T-helper 17 cell (primary cell): ENCODE measurements at places on chromosomes 7 and 10. TPM values are rescaled to one million over a fixed set of nuclear protein-coding genes. Genes with fewer than 3 reads are reported as not detected.

Gene C7orf57
- total RNA-seq: 0.29 TPM

Gene BHLHA15
- not detected for total RNA-seq

Gene C10orf105
- total RNA-seq: 0.31 TPM

Gene CCDC172
- total RNA-seq: not detected

Gene PTPRZ1
- total RNA-seq: not detected

GRCh38 chr10:31186225-31187000 lies 132.6 kb upstream of the ZEB1 start:
- no peak for DNase-seq

DNA sequence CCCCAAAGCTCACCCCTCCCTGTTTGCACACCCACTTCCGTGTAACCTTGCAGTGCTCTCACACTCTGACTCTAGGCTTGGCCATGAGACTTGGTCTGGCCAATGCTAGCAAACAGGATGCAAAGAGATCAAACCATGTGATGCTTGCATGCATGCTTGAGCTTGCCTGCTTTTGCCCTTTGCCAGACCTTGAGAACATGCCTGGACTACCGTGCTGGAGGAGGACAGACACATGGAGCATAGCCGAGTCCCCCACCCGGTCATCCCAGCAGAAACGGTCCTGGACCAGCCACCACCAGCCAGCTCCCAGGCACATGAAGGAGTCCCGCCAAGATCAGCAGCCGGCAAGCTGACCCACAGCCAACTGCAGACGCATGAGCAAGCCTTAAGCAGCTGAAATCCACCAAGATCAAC lies 23.4 kb downstream of the PYROXD2 start:
- no peak for DNase-seq

DNA sequence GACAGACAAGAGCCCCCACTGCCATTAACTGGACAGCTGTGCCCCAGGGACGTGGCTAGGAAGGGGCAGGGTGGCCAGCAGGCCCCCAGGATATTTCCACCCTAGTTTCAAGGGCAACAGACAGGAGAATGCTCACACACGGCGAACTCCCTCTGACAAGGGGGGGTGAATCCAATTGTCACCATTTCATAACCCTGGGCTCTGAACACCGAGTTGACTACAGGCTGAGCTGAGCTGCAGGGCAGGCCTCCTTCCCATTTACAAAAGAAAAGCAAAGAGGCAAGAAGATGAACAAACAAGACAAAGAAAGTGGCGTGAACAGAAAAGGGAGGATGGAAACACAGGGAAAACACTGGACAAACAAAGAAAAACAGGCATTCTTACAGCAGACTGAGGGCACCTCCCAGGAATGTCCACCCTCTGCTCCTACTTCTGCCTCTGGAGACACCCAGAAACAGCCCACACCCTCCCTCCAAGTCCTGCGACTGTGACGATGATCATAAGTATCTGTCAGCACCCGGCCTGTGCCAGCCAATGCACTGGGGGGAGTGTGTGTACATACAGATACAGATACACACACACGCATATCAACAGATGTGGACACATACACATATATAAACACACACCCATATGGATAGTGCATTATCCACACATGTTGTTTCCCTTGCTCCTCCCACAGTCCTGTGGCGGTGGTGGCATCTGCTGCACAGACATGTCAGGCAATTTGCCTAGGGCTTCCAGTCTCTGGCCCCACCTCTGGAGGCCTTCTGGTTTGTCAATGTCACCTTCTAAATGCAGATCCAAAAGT lies 66.2 kb downstream of the FAM53B start:
- no peak for DNase-seq

DNA sequence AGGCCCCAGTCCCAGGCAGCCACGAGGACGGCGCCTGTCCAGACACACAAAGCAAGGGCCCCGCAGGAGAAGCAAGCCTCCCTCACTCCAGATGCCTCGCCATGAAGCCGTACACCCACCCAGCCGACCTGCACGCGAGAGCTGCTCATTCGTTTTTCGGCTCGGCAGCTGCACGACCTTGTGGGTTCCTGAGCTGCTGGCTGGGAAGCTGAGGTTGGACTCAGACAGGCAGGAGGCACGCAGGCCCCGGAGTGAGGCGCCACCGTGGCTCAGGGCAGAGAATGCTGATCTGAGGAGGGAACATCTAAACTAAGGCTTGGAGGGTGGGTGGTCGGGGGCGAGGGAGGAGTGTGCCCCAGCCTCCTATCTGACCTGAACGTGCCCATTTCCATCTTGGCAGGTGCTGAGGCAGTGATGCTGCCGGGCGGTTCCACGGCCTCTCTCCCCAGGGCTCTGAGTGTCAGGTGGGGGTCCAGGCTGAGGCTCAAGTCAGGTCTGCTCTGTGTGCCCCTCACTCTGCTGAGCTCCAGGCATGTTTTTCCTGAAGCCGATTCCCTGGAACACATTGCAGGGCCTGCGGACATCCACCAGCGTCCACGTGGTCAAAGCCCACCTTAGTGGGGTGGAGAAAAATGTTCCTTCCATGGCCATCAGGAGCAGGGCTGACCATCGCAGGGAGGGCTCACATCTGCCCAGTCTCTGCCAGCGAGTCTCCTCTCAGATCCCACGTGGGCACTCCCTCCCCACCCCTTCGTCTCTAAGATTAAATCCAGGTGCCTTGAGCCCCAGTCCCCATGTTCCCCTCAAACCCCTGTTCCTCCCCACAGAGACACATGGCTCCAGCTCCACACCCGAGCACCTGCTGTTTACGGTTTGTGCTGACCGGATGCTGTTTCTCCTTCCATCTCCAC lies 28.1 kb upstream of the FAM20C start:
- no peak for DNase-seq

- peak; percentile 93 for DNase-seq
These were observed at the start of gene GTPBP10 for GRCh38 chr7:90346336-90347125. GTPBP10 (plus strand) TSS chr7:90346716; CDS start chr7:90346742, 26 bp downstream.

DNA sequence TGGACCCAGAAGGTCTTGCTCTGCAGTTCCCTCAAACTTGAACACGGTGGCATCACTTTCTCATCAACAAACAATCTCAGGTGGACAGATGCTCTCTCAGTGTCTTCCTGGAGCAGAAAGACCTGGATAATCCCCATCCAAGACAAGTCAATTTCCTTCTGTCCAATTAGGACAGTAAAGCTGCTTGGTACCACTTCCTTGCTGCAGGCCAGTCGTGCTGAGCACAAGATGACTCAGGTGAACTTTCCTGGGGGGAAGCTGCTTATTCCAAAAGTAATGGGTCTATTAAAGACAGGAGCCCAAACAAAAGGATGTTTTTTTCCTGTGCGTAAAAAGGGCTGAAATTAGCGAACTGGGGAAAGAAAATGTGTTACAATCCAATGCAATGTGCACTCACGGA lies 107.6 kb upstream of the AFAP1L2 start:
- no peak for DNase-seq

DNA sequence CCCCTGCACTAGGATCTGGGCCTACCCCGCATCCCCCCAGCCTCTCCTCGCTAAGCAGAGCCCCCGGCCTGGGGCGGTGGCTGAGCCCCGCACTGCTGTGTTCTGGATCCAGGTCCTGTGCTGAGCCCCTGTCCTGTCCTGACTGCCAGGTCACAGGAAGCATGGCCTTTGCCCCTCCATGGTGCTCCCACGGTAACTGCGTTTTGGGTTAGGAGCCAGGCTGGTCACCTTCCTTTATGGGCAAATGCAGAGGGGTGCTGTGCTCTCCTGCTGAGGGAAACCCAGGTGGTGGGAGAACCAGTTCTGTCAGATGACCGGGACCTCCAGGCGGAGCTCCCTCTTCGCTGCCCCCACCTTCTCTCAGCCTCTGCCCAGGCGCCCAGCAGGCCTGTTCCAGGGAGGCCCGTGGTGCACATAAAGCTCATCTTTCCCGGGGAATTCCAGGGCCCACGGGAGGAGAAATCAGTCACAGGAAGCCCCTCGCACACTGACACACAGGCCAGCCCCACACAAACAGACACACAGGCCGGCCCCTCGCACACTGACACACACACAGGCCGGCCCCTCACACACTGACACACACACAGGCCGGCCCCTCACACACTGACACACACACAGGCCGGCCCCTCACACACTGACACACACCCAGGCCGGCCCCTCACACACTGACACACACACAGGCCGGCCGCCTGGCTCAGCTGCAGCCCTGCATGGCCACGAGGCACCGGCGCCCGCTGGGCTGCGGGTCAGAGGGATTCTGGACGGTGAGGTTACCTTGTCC lies 75.6 kb downstream of the CFAP46 start:
- DNase-seq: peak; percentile 7

DNA sequence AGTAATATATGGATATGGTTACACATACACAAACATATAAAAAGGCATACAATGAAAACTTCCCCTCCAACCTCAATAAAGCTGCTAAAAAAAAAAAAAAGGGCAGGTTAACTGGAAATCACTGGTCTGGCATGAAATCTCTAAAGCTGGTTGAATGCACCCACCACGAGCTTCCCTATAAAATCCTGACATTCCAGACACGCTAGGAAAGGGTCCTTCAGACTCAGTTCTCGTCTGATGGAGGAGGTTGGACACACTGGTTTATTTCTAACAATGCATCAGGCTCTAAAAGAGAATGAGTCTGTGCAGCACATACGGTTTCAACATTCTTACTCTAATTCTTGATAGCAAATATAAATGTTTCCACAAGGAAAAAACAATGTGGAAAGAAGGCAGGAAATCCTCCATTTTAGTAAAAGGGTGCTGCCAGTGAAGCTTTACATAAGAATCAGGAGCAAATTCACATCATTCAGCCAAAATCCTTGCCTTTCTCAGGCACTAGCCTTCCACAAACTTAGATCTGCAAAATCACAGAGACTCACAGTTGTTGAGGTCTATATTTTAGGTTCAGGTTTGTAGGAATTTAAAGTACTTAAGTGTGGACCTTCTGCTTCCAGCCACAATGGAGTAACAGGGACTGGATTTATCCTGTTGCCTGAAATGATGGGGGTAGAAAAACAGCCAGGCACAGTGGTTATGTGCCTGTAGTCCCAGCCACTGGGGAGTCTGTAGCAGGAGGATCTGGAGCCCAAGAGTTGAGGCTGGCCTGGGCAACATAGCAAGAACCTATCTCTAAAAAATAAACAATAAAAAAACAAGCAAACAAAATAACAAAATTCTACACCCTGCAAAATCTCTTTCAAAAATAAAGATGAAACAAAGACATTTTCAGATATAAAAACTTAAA lies 73.5 kb downstream of the CYTH3 start:
- DNase-seq: no peak

DNA sequence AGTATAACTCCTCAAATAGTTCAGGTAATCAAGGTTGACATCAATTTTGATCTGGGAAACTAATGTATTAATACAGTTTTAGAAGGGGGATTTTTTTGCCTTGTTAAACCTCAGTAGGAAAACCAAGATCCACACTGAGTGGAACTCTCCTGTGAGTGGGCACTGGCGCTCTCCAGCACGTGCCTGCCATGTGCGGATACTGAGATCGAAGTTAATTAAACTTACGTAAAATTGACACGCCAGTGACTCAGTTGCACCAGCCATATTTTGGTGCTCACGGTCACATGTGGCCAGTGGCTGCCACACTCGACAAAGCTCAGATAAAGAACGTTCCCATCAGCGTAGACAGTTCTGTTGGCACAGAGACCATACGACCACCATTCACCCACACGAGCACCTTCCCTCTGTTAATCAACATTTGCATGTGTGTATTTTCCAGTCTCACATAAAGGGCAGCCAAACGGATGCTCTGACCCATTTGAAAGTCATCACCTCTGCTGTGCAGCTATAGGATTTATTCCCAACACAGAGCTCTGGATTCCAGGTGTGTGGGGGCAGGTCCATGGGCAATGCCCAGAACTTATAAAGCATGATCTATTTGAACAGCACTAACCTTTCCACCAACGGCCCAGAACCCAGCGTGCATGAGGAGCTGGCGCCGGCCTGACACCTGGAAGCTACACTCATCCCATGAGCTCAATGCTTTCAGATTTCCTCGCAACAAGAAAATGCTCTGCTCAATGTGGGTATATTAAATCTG lies 77.7 kb downstream of the VIPR2 start:
- no peak for DNase-seq

DNA sequence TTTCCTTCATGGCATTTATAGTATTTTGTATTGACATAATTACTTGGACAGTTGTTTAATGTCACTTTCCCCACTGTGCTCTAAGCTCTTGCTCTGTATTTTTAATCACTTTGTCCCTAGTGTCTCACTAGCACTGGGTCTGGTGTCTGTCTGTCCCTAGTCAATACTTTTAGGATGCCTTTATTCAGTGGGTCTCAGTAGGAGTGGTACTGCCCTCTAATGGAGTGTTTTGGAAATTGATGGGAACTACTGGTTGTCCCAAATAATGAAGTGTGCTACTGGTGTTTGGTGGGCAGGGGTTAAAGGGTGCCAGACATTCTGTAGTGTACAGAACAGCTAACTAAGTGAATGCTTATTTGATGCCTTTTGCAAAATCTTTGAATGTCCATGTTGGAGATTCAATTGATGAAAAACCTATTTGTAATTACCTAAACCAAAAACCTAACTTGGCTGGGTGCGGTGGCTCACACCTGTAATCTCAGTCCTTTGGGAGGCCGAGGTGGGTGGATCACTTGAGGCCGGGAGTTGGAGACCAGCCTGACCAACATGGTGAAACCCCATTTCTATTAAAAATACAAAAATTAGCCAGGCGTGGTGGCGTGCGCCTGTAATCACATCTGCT lies 33.3 kb downstream of the CDK14 start:
- DNase-seq: no peak

- no peak for DNase-seq
These were observed 5.1 kb upstream of the PLEKHS1 start for GRCh38 chr10:113746217-113746957.

DNA sequence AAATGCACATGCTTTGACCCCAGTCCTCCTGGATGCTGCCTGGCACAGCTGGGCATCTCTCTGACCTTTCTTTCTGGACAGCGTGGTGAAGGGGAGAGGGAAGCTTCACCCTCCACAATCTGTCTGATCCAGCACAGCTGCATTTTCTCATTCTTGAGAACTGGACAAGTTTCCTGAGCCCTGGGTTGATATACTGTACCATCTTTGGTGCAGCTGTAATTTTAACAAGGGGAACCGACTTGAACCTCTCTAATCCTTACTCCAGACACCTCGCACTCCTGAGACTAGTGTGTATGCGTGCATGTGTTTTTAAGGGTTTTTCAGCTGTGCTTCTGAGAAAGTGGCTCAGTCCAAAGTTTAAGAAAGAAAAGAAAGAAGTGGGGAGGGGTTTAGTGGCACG lies 655.7 kb downstream of the INHBA start:
- no peak for DNase-seq

GRCh38 chr10:17216217-17216900 lies 11.7 kb upstream of the VIM start:
- DNase-seq: no peak

DNA sequence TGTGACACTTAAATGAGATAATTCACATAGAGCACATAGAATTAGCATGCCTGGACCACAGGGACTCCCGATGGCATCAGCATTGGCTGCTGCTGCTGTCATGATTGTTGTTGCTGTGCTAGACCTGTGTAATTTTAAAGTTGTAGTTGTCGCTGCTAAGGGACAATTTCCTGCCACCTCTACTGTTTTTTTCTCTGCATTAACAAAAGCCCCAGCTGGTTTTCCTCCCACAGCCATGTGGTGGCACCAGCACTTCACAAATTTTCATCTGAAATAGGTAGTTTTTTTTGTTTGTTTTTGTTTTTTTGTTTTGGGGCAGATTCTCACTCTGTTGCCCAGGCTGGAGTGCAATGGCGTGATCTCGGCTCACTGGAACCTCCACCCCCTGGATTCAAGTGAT lies 25.4 kb upstream of the PRXL2A start:
- DNase-seq: no peak

GRCh38 chr7:75646571-75647102 lies 92.1 kb downstream of the HIP1 start:
- no peak for DNase-seq
